ENCODE measurements at places on chromosomes 2 and 18. TPM values are rescaled to one million over a fixed set of nuclear protein-coding genes. Genes with fewer than 3 reads are reported as not detected.

Gene MERTK
- total RNA-seq, result not detected

Gene POLR1B
- total RNA-seq, result 15.1 TPM

Gene FAM110C
- total RNA-seq, result not detected

Gene SERPINB5
- not detected for total RNA-seq

Gene CHRNG
- total RNA-seq, result not detected

Gene MLPH
- 27.4 TPM for total RNA-seq

Gene AGXT
- total RNA-seq, result not detected

Gene ATP6V1B1
- 0.32 TPM for total RNA-seq

Gene ABCG5
- total RNA-seq, result not detected

Gene RNF152
- 44.3 TPM for total RNA-seq

Gene ALPP
- total RNA-seq, result not detected

Gene KIAA2012
- 0.24 TPM for total RNA-seq

DNA sequence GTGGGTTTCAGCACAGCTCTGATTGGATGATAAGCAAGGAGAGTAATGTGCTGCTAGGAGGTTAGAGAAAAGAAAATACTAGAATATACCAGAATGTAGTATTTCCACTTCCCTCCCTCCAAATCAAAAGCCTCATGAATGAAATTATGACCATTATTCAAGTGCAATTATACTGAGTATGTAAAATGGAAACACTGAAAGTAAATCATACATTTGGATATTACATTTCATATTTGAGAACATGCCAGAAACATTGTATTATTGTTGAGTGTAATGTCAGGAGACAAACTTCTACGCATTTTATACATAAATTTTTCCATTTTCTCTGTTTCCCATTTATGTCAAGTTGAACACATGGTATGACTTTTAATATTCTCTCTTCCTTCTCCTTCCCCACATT is 942 bp upstream of the CETN1 start:
- no peak for DNase-seq
- no peak overlapping the region for H3K27ac ChIP-seq
- H3K27me3 ChIP-seq, result peaks cover 28% of the 10 kb centered on the region
- no peaks in the 10 kb centered on the region for H3K4me1 ChIP-seq

DNA sequence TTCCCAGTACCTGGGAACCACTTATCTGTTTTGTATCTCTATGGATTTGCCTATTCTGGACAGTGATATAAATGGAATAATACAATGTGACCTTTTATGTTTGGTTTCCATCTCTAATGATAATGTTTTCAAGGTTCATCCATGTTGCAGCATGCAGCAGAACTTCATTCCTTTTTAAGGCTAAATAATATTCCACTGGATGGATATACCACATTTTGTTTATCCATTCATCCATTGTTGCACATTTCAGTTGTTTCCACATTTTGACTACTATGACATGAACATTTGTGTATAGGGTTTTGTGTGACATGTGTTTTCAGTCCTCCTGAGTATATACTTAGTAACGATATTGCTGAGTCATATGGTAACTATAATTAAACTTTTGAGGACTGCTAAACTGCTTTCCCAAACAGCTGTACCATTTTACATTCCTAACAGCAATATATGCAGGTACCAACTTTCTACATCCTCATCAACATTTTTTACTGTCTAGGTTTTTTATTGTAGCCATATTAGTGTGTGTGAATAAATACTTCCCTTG is 17.7 kb upstream of the MARCHF7 start:
- no peak for DNase-seq
- no peaks in the 10 kb centered on the region for H3K27me3 ChIP-seq
- no peak overlapping the region for H3K27ac ChIP-seq

DNA sequence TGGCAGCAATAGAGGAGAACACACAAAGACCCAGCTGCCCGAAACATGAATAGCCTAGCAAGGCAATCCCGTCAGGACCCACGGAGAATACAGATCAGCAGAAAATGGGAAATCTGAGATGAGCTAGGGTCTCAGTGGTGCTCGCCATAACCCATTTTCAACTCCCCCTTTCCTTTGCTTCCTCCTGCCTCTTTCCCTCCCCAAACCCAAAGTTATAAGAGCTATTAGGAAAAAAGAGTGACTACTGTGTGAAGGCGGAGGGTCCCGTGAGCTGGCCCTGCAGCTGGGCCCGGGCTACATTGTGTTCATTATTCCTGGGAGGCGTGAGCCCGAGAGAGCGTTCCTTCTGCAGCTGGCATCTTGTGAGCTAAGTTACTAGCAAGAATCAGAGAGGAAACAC is 118.4 kb downstream of the PID1 start:
- no peak overlapping the region for H3K27ac ChIP-seq
- no peak for DNase-seq
- no peak overlapping the region for H3K4me3 ChIP-seq
- no peaks in the 10 kb centered on the region for H3K36me3 ChIP-seq

GRCh38 chr2:228675646-228676045 is 494.2 kb upstream of the SPHKAP start:
- H3K4me1 ChIP-seq, result peaks cover 22% of the 10 kb centered on the region
- no peak overlapping the region for H3K27ac ChIP-seq
- no peaks in the 10 kb centered on the region for H3K27me3 ChIP-seq
- no peaks in the 10 kb centered on the region for H3K36me3 ChIP-seq

DNA sequence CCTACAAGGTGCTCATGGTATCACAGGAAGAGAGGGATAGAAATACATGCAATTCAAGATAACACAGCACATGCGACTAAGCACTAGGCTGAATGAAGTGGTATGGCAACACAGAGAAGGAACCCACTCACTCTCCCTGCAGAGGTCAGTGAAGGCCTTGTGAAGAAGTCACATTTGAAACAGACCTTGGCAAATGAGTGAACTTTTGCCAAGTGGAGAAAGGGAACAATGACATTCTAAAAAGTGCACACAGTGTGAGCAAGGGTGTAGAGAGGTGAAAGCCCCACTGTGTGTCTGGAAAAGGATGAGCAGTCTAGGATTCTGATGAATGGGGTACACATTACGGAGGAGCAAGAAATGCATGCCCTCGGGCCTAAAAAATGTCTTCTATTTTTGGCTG is 23.3 kb downstream of the KLF7 start:
- DNase-seq, result no peak
- H3K36me3 ChIP-seq, result peaks cover 57% of the 10 kb centered on the region
- peaks cover 73% of the 10 kb centered on the region for H3K4me1 ChIP-seq

DNA sequence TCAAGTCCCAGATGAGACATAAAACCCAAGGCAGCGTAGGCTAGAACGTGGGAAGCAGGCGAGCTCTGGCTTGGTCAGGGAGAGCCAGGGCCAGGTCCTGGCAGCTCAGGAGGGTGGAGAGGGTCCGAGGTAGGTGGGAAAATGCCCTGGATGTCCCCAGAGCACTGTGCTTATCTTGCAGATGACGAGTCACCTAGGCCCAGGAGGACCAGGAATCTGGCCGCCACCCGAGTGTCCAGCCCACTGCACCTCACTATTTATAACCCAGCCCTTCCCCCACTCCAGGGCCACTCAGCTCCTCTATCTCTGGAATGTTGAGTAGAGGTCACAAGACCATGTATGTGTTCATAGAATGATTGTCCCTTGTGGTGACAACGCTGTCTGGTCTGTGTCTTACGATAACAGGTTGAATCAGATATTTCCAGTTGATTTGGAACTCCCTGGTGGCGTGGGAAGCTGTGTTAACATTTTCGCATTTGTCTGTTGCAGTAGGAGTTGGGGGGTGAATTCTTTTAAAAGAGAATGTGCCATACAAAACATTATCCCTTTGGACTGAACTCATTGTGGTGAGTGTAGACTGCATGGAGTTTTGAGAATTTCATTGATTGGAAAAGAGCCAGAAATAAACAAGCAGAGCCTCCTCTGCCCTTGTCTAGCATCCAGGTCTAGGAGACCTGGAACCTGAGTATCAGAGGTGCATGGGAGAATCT is 47.5 kb downstream of the EMILIN2 start:
- DNase-seq, result no peak
- no peak overlapping the region for H3K27ac ChIP-seq
- H3K4me3 ChIP-seq, result no peak overlapping the region

GRCh38 chr18:39319141-39319540 is 1753.5 kb upstream of the CELF4 start:
- H3K36me3 ChIP-seq, result no peaks in the 10 kb centered on the region
- no peaks in the 10 kb centered on the region for H3K27me3 ChIP-seq
- H3K4me3 ChIP-seq, result no peak overlapping the region
- H3K4me1 ChIP-seq, result no peaks in the 10 kb centered on the region
- H3K27ac ChIP-seq, result no peak overlapping the region

- H3K4me3 ChIP-seq, result peak overlapping the region; percentile 25
- H3K27me3 ChIP-seq, result no peaks in the 10 kb centered on the region
- DNase-seq, result peak; percentile 60
- no peak overlapping the region for H3K27ac ChIP-seq
- no peaks in the 10 kb centered on the region for H3K36me3 ChIP-seq
Measured at GRCh38 chr2:196403471-196403870, 232.1 kb upstream of the STK17B start.

GRCh38 chr2:26438526-26438925 is 36.8 kb downstream of the DRC1 start:
- H3K36me3 ChIP-seq, result no peaks in the 10 kb centered on the region
- peak; percentile 5 for DNase-seq
- H3K27me3 ChIP-seq, result peaks cover 13% of the 10 kb centered on the region

DNA sequence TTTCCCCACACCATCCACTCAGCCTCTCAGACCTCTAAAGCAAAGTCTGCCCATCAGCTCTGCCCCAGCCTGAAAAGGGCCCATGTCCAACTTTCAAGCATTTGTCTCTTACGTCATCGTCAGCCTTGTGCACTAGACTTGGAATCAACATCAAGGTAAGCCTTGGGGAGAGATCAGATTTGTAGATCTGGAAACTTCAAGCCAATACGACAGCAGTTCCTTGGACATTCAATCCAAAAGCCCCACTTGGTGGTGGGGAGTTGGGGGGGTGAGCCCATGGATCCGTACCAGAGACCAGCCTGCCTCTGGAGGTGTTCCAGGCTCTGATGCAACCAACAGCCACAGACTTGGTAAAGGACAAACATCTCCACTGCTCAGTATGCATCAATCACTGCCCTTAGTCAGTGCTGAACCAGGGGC is 206.8 kb upstream of the MEIS1 start:
- H3K4me1 ChIP-seq, result no peaks in the 10 kb centered on the region
- no peak overlapping the region for H3K4me3 ChIP-seq
- no peak overlapping the region for H3K27ac ChIP-seq

DNA sequence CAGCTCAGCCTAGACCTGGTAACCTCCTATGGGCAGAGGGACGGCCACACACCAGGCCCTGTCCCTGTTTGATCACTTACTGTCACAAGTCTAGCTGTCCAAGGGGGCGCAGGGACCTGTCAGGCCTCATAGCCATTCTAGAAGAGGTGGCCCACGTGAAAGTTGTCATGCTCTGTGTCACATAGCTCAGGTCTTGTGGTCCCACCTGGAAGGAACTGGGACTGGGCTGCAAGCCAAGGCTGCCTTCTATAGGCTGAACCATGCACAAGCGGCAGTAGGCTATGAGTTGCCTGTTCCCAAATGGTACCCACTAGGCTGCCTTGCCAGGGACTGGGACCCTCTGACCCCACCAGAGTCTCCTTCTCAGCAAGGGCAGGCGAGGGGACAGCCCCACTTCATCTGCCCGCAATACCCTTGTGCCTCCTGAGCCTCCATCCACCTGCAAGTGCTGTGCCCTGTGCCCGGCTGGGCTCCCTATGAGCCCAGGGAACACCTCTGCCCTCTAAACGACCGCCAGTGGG is 177.5 kb downstream of the ANAPC1 start:
- peaks cover 32% of the 10 kb centered on the region for H3K4me1 ChIP-seq
- H3K36me3 ChIP-seq, result 0 out of 2 replicates have a peak, but pooled peaks cover 4% of the 10 kb centered on the region
- H3K4me3 ChIP-seq, result no peak overlapping the region
- no peak for DNase-seq
- H3K27ac ChIP-seq, result no peak overlapping the region

- H3K36me3 ChIP-seq, result peaks cover 10% of the 10 kb centered on the region
- no peak overlapping the region for H3K27ac ChIP-seq
- no peak overlapping the region for H3K4me3 ChIP-seq
- DNase-seq, result no peak
- H3K4me1 ChIP-seq, result 0 out of 2 replicates have a peak, but pooled peaks cover 5% of the 10 kb centered on the region
Measured at GRCh38 chr2:131044075-131044756, 49.0 kb downstream of the FAM168B start.

DNA sequence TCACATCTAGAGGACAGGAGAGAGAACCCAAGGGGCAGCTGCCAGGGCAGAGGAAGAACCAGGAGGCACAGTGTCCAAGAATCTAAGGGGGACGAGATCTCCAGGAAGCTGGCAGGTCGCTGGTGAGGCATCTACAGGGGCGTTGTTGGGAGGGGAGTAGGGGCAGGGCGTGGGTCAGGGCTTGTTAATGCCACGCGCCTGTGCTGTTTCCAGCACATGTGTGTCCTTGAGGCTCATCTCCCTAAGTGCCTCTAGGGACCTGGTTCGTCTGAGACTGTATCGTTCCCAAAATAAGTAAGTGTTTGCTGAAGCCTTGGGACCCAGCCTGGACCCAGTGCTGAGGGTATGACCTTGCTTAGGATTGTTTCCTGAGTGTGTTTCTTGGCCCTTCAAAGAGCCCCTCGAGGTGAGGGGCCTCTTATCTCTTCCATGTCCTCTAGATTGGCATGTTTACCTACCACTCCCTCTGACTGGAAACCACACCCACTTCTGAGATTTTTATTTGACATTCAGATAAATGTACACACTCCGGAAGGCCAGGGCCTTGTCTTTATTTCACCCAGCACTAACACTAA is 22.2 kb downstream of the HK2 start:
- H3K27me3 ChIP-seq, result no peaks in the 10 kb centered on the region
- peaks cover 44% of the 10 kb centered on the region for H3K4me1 ChIP-seq
- DNase-seq, result no peak
- peaks cover 30% of the 10 kb centered on the region for H3K36me3 ChIP-seq
- no peak overlapping the region for H3K4me3 ChIP-seq

DNA sequence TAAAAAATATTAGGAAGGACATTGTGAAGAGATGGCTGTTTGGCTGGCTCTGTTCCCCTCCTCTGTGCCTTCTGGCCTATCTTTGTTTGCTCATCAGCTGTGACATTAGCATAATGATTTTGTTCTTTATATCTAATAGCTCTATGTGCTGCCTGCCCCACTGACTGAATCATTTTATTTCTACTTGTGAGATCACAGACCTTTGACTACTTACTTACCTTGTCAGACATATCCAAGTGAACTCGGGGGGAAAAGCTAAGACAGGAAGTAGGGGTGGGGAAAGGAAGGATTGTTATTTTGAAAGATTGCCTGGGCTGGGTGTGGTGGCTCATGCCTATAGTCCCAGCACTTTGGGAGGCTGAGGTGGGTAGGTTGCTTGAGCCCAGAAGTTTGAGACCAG is 104.2 kb downstream of the ASAP2 start:
- peak overlapping the region; percentile 98 for H3K27ac ChIP-seq
- peak overlapping the region; percentile 79 for H3K4me3 ChIP-seq
- H3K36me3 ChIP-seq, result peaks cover 6% of the 10 kb centered on the region
- no peak for DNase-seq
- peaks cover 1% of the 10 kb centered on the region for H3K27me3 ChIP-seq

GRCh38 chr2:138087751-138088593 is 123.7 kb downstream of the HNMT start:
- no peak overlapping the region for H3K4me3 ChIP-seq
- no peak for DNase-seq
- peaks cover 30% of the 10 kb centered on the region for H3K4me1 ChIP-seq
- H3K27me3 ChIP-seq, result no peaks in the 10 kb centered on the region
- no peak overlapping the region for H3K27ac ChIP-seq
- H3K36me3 ChIP-seq, result no peaks in the 10 kb centered on the region
